Stimulated activated CD8-positive, alpha-beta memory T cell treated with anti-CD3 and anti-CD28 coated beads, Interleukin-4, amount 100 ng/mL, for 1 hour (primary cell): ENCODE measurements at places on chromosomes 1 and 21.

DNA sequence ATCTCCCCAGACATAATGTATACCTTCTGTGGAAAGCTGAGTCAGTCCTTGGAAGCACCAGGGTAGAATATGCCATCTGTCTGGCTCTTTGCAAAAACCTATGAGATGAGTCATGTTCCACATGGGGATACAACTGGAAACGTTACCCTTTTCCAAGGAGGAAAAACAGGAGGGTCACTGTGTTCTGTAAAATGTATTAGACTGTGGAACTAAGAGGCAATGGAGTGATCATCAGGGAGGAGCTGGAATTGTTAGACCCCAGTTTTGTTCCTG, 16.1 kb upstream of the PSMD4 start:
- no peak for DNase-seq

DNA sequence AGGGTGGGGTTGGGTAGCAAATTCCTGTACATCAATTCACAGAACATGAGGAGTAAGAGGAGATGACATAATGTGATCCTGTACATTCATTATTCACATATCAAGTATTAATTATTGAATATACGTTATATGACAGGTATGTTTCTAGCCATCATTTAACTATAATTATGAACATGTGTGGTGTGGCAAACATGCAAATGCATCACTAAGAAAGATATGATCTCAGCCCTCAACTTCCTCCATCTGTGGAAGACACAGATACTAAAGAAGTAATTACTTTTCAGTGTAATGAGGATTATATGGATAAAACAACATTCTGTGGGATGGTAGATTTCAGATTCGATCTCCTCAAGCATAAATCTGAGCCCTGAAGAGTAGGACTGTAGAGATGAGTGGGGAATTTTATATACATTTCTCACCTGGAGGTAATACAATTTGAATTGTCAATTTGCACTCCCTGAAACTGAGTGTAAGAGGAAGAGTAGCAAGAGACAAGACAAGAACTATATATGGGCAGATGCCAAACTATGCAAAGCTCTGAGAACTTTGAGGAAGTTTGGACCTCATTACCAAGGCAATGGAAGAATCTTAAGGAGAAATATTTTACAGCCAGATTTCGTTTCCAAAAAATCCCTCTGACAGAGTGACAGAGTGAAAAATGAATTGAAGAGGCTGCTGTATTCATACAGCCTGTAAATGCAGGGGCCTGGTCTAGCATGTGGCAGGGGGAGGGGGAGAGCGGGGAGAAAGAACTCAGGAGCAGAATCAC, 275.5 kb downstream of the TPR start:
- no peak for DNase-seq

DNA sequence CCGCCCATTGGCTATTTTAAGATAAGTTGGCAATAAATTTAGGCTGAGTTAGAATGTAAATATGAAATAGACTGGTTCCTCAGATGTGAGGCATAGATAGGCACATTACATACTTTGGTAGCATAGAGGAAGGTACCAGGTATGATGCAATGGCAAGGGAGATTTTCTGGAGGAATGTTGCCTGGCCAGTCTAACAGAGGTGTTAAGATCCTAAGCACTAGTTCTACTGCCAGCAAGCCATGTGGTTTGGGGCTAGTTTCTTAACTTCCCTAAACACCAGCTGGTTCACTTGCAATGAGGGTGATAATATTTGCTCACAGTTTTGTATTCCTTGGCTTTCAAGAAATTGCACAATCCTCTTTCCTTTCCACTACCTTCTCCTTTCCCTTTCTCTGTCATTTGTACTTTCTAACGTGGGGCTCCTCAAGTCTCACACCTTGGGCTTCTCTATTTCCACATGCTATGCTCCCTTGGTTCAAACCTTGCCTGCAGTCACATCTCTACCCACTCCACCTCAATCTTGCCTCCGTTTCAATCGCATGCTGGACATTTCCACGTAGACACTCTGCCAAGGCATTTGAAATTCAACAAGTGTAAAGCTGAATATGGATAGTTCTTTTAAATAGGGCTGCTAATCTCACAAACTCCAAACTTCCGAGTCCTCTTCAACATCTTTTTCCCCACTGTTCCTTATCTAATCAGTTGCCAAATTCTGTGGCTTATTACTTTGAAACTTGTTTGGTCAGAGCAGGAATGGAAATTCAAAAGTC, 4.7 kb upstream of the CD55 start:
- DNase-seq: no peak

- DNase-seq: no peak
These were observed 124.2 kb downstream of the ATP6V1G3 start for GRCh38 chr1:198416296-198416695.

GRCh38 chr1:204326771-204327300, 32.9 kb downstream of the PLEKHA6 start:
- no peak for DNase-seq
